ENCODE measurements at places on chromosomes 1 and 21.

DNA sequence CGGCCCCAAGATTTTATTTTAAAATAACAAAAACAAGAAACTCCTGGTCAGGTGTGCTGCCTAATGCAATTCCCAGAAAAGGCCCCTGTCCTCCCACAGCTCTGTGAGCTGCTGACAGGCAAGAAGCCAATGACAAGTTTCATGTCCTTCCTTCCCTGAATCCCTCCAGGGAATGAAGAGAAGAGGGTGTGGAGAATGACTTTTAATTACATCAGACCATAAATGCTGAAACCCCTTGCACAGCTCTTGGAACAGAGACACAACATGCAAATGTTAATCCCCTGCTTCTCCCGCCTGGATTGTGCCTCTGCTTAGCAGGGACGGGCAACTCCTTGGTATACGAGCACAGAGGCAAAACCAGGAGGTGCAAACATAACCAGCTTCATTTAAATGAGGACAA lies 228.1 kb upstream of the CAMK1G start:
- no peaks in the 10 kb centered on the region for H3K4me1 ChIP-seq
- no peak overlapping the region for H3K27ac ChIP-seq
- no peak for DNase-seq
- no peak overlapping the region for H3K4me3 ChIP-seq
- H3K27me3 ChIP-seq = no peaks in the 10 kb centered on the region

- peaks cover 12% of the 10 kb centered on the region for H3K4me1 ChIP-seq
- DNase-seq = no peak
- no peaks in the 10 kb centered on the region for H3K27me3 ChIP-seq
- H3K4me3 ChIP-seq = no peak overlapping the region
- H3K27ac ChIP-seq = no peak overlapping the region
Observed at GRCh38 chr1:67823615-67824014, 9.7 kb downstream of the GNG12 start.

GRCh38 chr1:28341591-28341990 lies 12.8 kb downstream of the MED18 start:
- no peak for DNase-seq
- H3K4me1 ChIP-seq = no peaks in the 10 kb centered on the region
- no peak overlapping the region for H3K27ac ChIP-seq
- H3K4me3 ChIP-seq = no peak overlapping the region

GRCh38 chr1:32255072-32256071 lies 4.3 kb downstream of the LCK start:
- DNase-seq = no peak
- H3K27me3 ChIP-seq = no peaks in the 10 kb centered on the region
- no peak overlapping the region for H3K27ac ChIP-seq
- no peaks in the 10 kb centered on the region for H3K4me1 ChIP-seq

- no peaks in the 10 kb centered on the region for H3K4me1 ChIP-seq
- H3K27ac ChIP-seq = no peak overlapping the region
- no peak for DNase-seq
- no peaks in the 10 kb centered on the region for H3K36me3 ChIP-seq
Observed at GRCh38 chr1:82045221-82045620, 244.5 kb downstream of the ADGRL2 start.

- peak overlapping the region; percentile 18 for H3K27ac ChIP-seq
- H3K4me1 ChIP-seq = peaks cover 19% of the 10 kb centered on the region
- DNase-seq = peak; percentile 54
- no peaks in the 10 kb centered on the region for H3K27me3 ChIP-seq
- H3K36me3 ChIP-seq = no peaks in the 10 kb centered on the region
Observed at GRCh38 chr21:42062236-42063022, 8.7 kb upstream of the UMODL1 start.

GRCh38 chr1:197844651-197845050 lies 57.8 kb upstream of the C1orf53 start:
- H3K27ac ChIP-seq = no peak overlapping the region
- H3K36me3 ChIP-seq = no peaks in the 10 kb centered on the region

GRCh38 chr1:18232052-18232451 lies 124.5 kb downstream of the IGSF21 start:
- no peak for DNase-seq
- H3K27ac ChIP-seq = no peak overlapping the region
- no peaks in the 10 kb centered on the region for H3K4me1 ChIP-seq
- H3K36me3 ChIP-seq = no peaks in the 10 kb centered on the region
- H3K27me3 ChIP-seq = no peaks in the 10 kb centered on the region

DNA sequence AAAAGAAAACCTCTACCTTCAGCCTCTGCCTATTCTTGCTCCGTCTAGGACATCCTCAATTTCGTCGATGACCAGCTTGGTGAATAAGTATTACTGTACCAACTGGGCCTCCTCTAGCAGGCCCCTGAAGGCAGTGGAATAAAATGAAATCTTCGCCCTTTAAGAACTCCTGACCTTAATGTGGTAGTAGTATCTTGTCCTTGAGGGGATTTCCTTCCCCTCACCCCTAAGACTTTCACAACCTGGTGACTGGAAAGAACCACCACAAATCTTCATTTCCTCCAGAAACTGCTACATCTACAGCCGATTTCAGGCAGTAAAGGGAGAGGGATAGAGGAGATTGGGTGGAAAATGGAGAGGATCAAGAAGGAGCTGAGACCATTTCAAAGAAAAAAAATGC lies 1.6 kb upstream of the HAX1 start:
- H3K36me3 ChIP-seq = no peaks in the 10 kb centered on the region
- H3K4me1 ChIP-seq = no peaks in the 10 kb centered on the region
- no peaks in the 10 kb centered on the region for H3K27me3 ChIP-seq
- no peak overlapping the region for H3K27ac ChIP-seq
- no peak overlapping the region for H3K4me3 ChIP-seq
- DNase-seq = no peak

GRCh38 chr1:153638261-153638660 lies 4.4 kb downstream of the CHTOP start:
- peaks cover 5% of the 10 kb centered on the region for H3K4me1 ChIP-seq
- H3K27me3 ChIP-seq = no peaks in the 10 kb centered on the region
- no peak overlapping the region for H3K4me3 ChIP-seq
- H3K36me3 ChIP-seq = peaks cover 42% of the 10 kb centered on the region
- no peak overlapping the region for H3K27ac ChIP-seq

DNA sequence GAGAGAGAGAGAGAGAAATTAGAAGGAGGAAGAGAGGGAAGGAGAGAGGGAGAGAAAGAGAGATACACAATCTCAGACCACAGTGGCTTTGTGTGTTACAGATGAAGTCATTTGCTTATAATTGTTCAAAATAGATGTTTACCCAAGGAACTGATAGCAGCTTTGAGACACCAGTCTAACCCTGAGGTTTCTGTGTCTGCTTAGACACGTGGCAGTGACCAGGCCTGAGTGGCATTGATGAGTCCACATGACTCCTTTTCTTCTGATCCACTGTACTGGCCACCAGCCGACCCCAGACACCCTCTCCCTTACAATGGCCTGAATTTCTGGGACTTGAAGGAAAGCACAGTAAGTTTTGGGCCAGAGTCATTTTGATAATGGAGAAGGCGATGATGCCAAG lies 104.9 kb downstream of the DUSP10 start:
- H3K36me3 ChIP-seq = no peaks in the 10 kb centered on the region
- no peak overlapping the region for H3K27ac ChIP-seq
- DNase-seq = no peak
- no peaks in the 10 kb centered on the region for H3K4me1 ChIP-seq

Data from colonic mucosa (tissue), 4 donors.